Smooth muscle cell of trachea (primary cell): ENCODE measurements at places on chromosomes 2 and 18. TPM values are rescaled to one million over a fixed set of nuclear protein-coding genes. Genes with fewer than 3 reads are reported as not detected.

NETO1 gene
- 0.17 TPM in 1 of 2 replicates, not detected in the other for total RNA-seq

DSEL gene
- total RNA-seq, result 156 and 218 TPM in 2 replicates

KIF1A gene
- not detected in 2 replicates for total RNA-seq

CXCR2 gene
- total RNA-seq, result not detected in 2 replicates

G6PC2 gene
- not detected in 2 replicates for total RNA-seq

MAP3K19 gene
- total RNA-seq, result not detected in 2 replicates

SLC23A3 gene
- total RNA-seq, result 1.2 and 2.0 TPM in 2 replicates

POTEJ gene
- not detected in 2 replicates for total RNA-seq

SERPINB13 gene
- total RNA-seq, result not detected in 2 replicates

MEP1B gene
- 0.17 TPM in 1 of 2 replicates, not detected in the other for total RNA-seq

BOLL gene
- not detected in 2 replicates for total RNA-seq

PLGLB1 gene
- total RNA-seq, result 1.5 and 2.0 TPM in 2 replicates

SPC25 gene
- 14.1 TPM in 1 of 2 replicates, not detected in the other for total RNA-seq

ALKAL2 gene
- total RNA-seq, result not detected in 2 replicates

ST6GAL2 gene
- total RNA-seq, result under 0.01 TPM in 2 replicates

ZSWIM2 gene
- under 0.01 TPM in 1 of 2 replicates, not detected in the other for total RNA-seq

GRHL1 gene
- total RNA-seq, result 0.58 and 0.66 TPM in 2 replicates

DYTN gene
- not detected in 2 replicates for total RNA-seq

PELI1 gene
- 4.9 and 6.6 TPM in 2 replicates for total RNA-seq

RUFY4 gene
- not detected in 2 replicates for total RNA-seq

SCYGR4 gene
- not detected in 2 replicates for total RNA-seq

KCNJ13 gene
- total RNA-seq, result not detected in 2 replicates

VAMP8 gene
- 1.5 and 2.8 TPM in 2 replicates for total RNA-seq

DOK6 gene
- 1.5 and 5.6 TPM in 2 replicates for total RNA-seq

VWC2L gene
- not detected in 2 replicates for total RNA-seq

TCF7L1 gene
- total RNA-seq, result 2.5 and 2.8 TPM in 2 replicates

ANXA4 gene
- total RNA-seq, result 64.6 and 195 TPM in 2 replicates

ANKRD30BL gene
- total RNA-seq, result not detected in 2 replicates

PDIA6 gene
- 488 and 549 TPM in 2 replicates for total RNA-seq

CNDP2 gene
- 54.3 and 83.2 TPM in 2 replicates for total RNA-seq

PFN4 gene
- 0.44 and 0.83 TPM in 2 replicates for total RNA-seq
